ENCODE measurements at places on chromosomes 4 and X.

DNA sequence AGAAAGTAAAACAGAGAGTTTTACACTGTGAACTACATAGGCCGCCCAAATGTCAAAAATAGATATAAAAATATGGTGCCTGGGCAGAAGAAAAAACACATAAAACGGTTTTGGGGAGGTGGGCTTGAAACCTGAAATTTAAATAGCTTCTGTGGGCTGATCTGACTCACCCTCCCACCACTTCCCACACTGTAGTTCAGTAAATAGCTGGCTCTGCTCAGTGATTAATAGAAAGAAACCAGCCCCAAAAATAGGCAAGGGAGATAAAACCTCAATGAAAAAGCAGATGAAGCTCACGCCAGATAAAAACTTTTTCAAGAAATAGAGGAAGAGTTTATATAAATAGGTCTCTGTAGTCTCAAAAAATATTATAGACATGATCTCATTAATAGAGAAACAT is 13.2 kb upstream of the COX7B2 start:
- DNase-seq, result no peak

- no peak for DNase-seq
Observed at GRCh38 chr4:42149004-42149403, 3.5 kb downstream of the BEND4 start.

GRCh38 chr4:143390764-143391163 is 54.1 kb downstream of the GAB1 start:
- no peak for DNase-seq

- no peak for DNase-seq
Observed at GRCh38 chr4:139744232-139744631, 78.6 kb downstream of the MGST2 start.

DNA sequence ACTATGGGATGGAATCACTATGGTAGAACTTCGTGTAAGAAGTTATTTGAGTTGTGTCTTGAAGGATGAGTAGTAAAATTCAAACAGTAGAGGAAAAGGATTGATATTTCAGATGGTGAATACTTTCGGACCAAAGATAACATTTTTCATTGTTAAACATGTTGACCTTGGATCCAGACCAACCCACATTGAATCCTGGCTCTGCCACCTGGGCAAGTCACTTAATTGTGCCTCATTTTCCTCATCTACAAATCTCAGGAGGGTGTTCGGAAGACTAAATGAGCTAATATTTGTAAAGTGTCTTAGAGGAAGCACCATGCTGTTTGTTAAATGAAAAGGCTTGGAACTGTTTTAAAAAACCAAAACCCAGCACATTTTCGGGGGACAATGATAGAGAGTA is 1.4 kb upstream of the AIFM1 start:
- DNase-seq, result no peak

DNA sequence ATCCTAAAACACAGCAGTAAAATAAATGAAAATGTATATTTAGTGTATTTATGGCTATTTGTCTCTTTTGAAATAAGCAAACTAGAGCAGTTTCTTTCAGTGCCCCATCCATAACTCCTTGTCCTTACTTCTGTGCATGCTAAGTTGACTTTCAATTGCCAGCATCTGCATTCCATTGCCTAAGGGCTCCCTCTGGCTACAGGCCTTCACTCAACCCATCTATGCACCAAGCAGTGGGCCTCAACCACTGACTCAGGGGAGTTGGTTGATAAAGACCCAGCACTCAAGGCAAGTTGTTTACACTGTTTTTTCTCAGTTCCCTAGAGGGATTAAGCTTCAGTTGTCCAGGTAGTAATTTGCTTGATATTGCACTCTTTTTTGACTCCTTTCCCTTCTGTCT is 265.7 kb downstream of the IQCM start:
- DNase-seq, result no peak

- DNase-seq, result no peak
Observed at GRCh38 chr4:183987987-183988392, 82.9 kb downstream of the STOX2 start.

- DNase-seq, result no peak
Observed at GRCh38 chrX:40131654-40132337, 34.0 kb upstream of the BCOR start.

- no peak for DNase-seq
Observed at GRCh38 chrX:53122013-53122412, 28.1 kb downstream of the KANTR start.

DNA sequence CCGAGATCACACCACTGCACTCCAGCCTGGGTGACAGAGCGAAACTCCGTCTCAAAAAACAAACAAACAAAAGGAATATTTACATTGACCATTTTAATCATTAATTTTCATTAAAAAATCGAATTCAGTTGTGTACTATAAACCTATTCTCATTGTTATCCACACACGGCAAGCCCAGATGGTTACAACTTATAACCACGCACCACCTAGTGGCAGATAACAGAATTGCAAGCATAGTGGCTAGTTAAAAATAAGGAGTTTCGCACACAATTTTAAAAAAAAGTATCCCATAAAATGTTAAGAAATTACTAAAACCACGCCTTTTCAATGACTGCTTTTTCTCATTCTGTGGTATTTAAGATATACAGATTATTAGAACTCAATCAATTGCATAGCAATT is 25.4 kb downstream of the MBNL3 start:
- no peak for DNase-seq

Data from B cell (primary cell).